Activated T-helper 1 cell treated with Interleukin-2 at 50 U/mL for 16 hours (primary cell): ENCODE measurements at places on chromosomes 7 and 10.

DNA sequence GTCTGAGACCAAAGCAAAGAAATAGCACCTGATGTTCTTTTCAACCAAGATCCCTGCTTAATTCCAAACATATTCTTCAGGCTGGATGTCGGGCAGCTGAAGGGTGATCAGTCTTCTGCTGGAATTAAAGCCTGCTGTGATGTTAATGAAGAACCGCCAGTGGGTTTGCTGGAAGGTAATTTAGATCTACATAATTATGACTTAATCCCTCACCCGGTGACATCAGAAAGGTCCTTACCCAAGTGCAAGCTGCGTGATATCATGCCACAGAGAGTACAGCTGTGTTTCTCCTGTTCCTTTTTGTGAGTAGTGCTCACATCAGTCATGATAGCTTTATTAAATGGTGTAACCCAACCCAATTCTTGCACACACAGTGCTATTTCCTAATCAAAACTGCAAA is 29.1 kb upstream of the LRGUK start:
- DNase-seq, result no peak

DNA sequence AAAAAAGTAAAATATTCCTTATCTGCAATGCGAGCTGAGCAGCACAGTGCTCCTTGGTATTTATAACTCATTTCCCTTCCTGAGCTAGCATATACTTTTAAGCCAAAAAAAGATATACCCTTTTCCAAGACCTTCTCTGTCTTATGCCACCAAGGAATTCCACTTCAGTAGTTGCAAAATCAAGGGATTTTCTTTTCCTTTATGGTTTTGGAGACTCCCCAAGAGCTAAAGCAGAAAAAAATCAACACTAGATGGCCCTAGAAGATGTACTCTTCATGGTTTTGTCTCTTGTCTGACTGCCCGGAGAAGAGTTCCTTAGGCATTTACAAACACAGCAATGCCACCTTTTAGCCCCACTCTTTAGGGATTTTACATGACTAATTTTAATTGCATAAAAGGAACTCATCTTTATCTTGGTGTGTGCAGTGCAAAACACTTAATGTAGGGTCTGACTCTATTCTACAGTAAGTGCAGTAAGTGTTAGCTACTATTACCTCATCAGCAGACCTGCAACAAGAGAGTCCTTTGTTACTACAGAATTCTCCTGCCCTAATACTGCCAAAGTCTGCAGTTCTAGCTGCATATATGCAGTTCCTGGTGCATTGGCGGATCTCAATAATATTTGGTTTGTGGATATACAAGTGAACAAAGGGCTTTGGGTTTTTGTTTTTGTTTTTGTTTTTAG is 443.3 kb downstream of the GFRA1 start:
- DNase-seq, result no peak

GRCh38 chr10:122042836-122043235 is 53.9 kb downstream of the TACC2 start:
- DNase-seq, result no peak

DNA sequence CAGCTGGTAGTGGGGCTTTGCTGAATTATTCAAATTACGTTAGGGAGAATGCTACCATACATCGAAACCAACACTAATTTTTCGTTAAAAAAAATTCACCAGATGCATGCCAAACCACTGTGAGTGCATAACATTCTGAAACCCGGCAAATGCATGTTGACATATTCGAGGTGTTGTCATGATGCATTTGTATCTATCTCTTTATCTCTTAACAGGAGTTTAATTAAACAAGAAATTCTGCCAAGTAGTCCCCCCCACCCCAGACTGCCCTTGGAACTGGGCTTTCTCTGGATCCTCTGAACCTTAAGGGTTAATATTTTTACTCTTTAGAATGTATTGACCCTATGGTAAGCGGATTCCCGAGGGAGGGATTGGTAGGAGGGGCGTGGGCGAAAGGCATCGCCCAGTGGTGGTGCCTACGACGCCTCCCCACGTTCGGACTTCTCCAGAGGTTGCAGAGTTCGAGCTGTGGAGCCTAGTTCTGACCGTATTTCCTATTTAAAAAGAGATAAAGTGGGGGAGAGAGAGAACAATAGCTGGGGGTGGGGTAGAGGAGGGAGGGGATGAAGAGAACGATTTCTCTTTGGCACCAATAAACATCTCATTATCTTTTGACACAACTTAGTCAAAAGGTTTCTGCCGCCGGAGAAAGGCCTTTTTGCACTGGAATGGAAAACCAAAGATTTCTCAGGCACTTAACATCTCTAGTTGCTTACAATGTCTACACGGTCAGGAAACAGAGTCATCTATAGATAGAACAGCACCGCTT is 7.2 kb downstream of the DLX6 start:
- no peak for DNase-seq

DNA sequence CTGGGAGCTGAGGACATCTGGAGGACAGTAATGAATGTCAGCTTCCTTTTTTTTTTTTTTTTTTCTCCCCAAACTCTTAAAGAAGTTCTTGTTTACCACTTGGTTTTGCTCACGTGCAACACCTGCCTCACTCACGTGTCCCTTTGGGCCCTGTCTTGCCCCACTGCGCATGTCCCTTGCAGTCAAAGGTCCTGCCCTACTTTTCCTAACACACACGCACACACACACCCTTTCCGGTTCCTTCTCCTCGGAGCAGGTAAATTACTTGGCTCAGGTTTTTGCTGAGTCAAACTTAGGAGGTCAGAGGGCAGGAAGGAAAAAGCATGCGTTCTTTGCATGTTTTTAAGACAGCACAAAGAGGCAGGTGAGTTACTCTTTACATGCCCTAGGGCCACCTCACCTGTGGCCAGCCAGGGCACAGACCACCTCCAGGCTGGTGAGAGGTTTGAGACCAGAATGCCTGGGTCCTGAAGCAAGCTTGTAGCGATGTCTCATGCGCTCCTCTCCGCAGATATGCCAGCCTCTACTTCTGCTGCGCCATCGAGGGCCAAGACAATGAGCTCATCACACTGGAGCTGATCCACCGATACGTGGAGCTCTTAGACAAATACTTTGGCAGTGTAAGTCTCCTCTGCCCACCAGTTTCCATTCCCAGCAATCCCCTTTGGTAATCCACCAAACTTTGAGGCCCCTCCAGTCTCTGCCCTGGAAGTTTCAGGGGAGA is 2.8 kb downstream of the AP1S1 start:
- DNase-seq, result no peak

DNA sequence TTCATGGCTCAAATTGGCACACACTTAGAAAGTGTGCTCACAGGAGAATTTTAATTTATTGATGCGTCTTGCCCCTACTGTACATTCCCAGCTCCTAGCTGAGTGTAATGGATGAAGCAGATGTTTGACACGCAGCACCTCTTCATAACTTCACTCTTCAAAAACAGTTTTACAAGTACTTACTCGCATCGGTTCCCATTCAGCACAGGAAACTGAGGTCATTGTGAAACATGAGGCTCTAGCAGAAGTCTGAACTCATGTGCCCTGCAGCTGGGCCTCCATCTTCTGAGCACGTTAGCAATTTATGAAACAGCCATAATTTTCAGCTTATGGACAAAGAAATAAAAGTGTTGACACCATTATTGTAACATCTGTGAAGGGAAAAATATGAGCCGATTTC is 558.9 kb upstream of the MGMT start:
- DNase-seq, result no peak

- no peak for DNase-seq
These were observed 466.1 kb downstream of the GRID1 start for GRCh38 chr10:85900487-85900886.

GRCh38 chr7:139650429-139651100 is 127.1 kb downstream of the CLEC2L start:
- no peak for DNase-seq

- peak; percentile 50 for DNase-seq
These were observed at the start of gene TES for GRCh38 chr7:116210345-116211005. TSS of gene TES (plus strand) at chr7:116210539. CDS start at chr7:116210708, 169 bp downstream.

DNA sequence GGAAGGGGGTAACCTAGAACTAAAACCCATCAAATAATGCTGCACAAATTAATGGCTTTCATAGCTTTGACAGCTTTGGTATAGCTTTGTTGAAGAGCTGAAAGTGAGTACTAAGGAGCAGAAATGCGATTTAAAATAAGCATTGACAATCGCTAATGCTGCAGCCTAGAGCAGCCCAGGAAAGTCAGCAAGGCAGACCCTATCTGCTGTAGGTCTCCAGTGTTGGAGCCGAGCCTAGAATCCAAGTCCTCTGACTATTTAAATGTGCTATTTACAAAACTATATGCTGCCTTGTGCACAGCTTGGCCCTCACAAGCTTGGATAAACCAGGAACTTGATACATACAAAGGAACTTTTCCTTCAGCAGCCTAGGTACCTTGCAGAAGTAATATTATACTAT is 64.9 kb upstream of the ASAH2 start:
- no peak for DNase-seq

GRCh38 chr7:124764847-124765400 is 668 bp downstream of the GPR37 start:
- no peak for DNase-seq

GRCh38 chr7:29457141-29457561 is 106.5 kb upstream of the PRR15 start:
- DNase-seq, result no peak

GRCh38 chr10:129477051-129477450 is 10.0 kb downstream of the MGMT start:
- DNase-seq, result no peak

GRCh38 chr10:24947304-24948097 is 4.9 kb downstream of the PRTFDC1 start:
- no peak for DNase-seq

- DNase-seq, result no peak
These were observed 348.6 kb downstream of the ANKRD7 start for GRCh38 chr7:118573085-118573484.

- DNase-seq, result no peak
These were observed 309.2 kb downstream of the GPR158 start for GRCh38 chr10:25483999-25484398.

DNA sequence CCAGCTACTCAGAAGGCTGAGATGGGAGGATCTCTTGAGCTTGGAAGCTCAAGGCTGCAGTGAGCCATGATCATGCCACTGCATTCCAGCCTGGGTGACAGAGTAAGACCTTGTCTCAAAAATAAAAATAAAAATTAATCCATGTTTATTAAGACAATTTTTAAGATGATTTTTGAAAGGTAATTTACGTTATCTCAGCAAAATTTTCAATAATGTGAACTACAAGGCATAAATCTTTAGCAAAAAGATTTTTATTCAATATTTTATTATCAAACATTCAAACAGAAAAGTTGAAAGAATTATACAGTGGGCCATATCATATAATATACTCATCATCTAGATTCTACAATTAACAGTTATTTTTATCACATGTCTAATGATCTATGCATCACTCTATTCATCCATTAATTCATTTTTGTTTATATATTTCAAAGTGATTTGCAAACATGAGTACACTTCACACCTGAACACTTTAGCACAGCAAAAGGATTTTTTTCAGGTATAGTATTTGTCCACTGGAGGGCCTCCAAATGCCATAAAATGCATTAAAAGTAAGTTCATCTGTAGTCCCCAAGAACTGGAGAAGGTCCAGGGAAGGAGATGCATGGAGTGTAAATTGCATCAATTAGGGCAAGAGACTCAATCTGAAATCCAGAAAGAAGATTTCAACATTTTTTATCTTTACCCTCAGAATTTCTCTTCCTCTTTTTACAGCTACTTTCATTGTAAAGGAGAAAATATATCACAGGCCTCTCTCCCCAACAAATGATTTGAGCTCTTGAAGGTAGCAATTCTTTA is 38.6 kb upstream of the RSBN1L start:
- no peak for DNase-seq

DNA sequence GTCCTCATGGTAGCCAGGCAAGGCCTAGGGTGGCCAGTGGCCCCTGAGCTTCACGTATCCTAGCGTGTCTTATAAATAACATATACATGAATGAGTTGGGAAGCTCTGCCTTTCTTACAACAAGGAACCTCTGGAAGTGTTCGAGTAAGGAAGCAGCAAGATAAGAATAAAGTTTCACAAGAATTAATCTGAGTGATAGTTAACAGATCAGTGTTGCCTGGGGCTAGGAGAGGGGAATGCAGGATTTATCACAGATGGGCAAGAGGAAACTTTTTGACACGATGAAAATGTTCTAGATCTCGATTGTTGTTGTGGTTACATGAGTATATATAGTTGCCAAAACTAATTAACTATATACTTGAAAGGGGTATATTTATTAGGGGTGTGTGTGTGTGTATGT is 74.2 kb downstream of the TSPAN12 start:
- no peak for DNase-seq

DNA sequence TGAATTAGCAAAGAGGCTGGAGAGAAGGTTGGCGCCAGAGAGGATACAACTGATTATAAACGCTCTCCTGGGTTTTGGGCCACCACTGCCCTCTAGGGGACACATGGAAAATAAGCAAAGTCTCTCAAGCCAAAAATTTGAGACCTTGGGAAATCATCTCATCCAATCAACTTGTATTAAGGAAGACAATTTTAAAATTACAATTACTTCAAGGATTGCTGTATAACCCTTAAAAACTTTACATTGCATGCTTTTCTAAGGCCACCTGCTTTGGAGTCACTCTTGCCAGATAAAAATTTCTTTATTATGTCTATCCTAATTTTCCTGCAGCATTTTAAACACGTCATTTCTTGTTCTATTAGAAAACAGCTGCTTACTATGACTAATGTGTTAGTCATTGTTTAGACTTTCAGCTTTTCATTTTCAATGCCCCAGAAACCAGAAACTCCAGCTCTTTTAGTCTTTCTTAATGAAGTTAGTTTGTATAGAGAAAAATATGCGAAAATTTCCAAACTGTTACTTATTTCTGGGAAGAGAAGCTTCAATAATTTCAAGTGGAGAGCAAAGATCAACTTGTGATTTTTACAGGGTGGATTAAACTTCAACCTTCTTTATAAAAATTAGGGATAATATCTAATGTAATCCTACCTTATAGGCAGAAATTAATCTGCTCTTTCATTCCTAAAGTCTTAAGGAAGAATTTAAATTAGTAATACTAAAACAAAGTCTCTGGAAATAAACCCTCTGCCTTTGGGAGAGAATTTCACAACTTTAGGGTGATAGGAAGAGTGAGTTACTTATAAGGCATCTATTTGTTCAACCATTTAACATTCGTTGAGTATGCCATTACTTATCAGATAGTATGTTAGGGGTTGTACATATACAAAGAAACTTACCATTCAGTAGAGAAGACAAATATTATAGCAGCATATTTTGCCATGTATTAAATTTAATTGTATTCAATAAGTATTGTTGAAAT is 20.6 kb upstream of the RHOBTB1 start:
- DNase-seq, result peak; percentile 3

DNA sequence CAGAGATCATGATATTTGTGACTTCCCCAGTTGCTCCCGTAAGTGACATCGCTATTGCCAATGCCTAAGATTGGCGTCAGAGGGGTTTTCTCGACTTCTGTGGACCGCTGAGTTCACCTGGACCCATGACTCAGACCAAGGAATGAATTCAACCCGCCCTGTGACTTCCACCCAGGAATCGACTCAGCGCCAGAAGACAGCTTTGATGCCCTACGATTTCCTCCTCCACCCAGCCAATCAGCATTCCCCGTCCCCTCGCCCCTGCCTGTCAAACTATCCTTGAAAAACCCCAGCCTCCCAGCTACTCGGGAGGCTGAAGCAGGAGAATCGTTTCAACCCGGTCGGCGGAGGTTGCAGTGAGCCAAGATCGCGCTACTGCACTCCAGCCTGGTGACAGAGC is 58.3 kb downstream of the MICALL2 start:
- no peak for DNase-seq
